K562 (cell line): ENCODE measurements at places on chromosomes 16 and 17. TPM values are rescaled to one million over a fixed set of nuclear protein-coding genes. Genes with fewer than 3 reads are reported as not detected.

DNA sequence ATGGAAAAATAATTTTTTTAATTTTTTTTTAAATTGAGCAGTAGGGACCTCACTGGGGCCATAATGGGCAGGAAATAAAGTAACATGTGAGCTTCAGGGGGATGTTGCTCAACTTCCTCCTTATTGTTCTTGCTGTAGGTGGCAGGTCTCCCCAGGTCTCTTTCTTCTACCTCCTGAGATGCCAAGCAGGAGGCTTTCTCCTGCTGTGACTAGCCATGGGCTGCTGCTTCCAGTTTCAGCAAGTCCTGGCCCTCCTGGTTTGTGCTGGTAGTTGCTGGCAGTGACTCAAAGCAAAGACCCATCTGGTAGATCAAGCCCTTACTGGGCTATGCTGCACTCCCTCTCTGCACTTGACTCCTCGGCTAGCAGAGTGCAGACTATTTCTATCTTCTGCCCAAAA lies 2.3 kb downstream of the DPEP2NB start:
- DNase-seq, result no peak

GRCh38 chr17:29561554-29562517 lies 5.0 kb downstream of the ABHD15 start:
- no peak for DNase-seq

DNA sequence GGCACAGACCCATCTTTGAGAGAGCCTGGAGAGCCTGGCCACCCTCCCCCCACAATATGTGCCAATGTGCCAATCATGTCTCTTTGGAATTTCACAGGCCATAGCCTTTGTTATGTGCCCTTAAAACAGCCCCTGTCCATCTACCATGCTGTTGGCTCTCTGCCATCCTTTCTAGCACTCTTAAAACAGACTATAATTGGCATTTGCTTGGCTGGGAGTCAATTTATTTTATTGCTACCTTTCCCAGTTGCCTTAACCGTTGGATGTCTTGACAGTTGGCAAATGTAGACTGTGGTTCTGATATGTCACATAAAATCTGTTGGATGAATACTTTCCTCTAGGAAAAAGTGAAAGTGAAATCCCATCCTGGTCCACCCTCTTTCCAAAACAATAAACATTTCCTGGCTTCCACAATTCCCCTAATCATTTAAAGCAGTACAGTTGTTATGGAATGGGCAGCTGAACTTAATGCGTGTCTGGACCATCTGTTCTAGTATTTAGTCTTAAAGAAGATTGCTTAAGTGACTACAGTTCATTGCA lies 394.0 kb downstream of the KCNJ2 start:
- DNase-seq, result no peak

DNA sequence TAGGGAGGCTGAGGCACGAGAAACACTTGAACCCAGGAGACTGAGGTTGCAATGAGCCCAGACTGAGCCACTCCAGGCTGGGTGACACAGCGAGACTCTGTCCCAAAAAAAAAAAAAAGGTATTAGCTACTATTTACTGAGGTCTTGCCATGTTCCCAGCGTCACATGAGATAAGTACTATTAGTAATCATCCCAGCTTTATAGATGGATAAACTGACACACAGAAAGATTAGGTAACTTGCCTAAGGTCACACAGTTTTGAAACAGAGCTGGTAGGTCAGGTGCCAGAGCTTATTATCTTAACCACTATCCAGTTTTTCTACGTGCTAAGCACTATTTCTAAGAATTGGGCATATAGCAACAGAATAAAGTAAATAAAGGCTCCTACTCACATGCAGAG lies 51.6 kb downstream of the TEX14 start:
- no peak for DNase-seq

Gene THRA
- polyA plus RNA-seq, result 12.7 and 13.8 TPM in 2 replicates

- no peak for DNase-seq
Measured at GRCh38 chr16:27824786-27825185, 238.7 kb downstream of the GSG1L start.

DNA sequence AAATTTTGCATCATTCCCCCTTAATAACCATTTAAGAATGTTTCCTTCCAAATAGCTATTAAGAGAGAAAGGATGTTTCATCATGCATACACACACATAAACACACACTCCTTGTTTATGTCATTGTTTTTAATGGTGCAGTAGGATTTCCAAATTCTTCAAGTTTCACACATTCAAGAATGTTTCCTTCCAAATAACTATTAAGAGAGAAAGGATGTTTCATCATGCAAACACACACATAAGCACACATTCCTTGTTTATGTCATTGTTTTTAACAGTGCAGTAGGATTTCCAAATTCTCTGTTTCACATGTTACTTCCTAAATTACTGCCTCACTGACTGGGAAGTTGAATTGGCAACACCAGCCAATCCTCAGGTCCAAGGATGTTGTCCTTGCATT lies 7.8 kb downstream of the TOX3 start:
- no peak for DNase-seq

DNA sequence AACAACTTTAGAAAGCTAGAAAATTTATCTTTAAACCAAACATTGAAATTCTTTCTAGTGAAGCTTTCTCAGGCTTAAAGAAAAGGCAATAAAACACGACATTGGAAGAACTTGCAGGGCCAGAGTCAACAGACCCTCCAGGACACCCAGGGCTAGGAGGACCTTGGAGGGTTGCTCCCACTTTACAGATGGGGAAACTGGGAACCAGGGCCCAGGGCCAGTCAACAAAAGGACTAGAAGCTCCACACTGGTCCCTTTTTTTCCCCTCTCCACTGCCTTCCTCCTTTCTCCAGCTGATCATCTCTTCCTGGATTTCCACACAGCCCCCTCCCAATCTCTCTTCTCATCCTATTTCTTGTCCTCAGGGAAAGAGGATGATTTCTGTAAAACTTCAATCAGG lies 307.7 kb upstream of the CDH5 start:
- no peak for DNase-seq

- DNase-seq, result no peak
Measured at GRCh38 chr16:56870276-56870888, 5.4 kb downstream of the SLC12A3 start.

DNA sequence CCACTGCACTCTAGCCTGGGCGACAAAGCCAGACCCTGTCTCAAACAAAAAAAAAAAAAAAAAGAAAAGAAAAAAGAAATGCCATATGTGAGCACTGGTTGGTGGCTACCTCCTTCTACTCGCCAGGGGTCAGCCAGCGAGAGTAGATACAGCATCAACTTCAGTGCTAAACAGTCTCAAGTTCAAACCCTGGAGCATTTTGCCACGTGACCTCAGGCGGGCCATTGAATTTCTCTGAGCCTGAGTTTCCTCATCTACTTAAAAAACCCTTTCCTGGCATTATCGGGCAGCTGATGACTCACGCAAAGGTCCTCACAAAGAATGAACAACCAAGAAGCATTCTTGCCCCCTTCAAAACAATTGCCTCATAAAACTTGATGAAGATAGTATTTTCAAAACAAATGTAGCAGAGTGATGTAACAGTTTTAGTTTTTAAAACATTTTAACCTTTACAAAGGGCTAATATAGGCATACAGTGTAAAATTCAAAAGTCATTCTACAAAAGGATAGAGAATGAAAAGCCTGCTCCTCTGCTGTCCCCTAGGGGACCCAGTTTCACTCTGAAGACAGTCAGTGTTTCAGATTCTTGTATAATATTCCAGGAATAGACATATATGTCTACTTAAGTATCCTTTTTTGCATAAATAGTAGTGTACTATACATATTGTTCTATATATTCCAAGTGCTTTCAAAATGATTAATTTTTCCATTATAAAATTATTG lies 28.4 kb downstream of the DNAH2 start:
- DNase-seq, result peak; percentile 11
